ENCODE measurements at places on chromosomes 7 and 10. TPM values are rescaled to one million over a fixed set of nuclear protein-coding genes. Genes with fewer than 3 reads are reported as not detected.

The CPA4 gene
- total RNA-seq: 0.62 TPM

DNA sequence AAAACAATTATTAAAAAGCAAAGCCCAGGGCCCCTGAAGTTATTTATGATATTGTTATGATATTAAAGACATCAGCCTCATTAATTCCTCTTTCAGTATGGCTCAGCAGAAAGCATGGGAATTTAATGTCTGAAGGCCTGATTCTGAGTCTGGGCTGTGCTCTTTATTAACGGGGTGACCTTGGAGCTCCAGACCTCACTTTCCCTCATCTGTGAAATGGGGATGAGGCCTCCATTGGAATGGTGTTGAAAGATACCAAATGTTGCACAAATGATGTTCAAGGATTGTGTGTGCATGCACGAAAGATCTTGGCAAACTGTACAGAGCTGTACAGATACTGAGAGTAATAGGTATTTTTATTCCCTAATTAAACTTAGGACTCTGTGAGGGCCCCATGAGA is 92.3 kb upstream of the PCBD1 start:
- DNase-seq: no peak

The NEBL gene
- 3.5 TPM for total RNA-seq

GRCh38 chr10:86046845-86047460 is 319.6 kb downstream of the GRID1 start:
- DNase-seq: no peak
